ENCODE measurements at places on chromosomes 5 and 9.

- DNase-seq, result peak; percentile 5
These were observed 61.8 kb downstream of the COX7C start for GRCh38 chr5:86679529-86679928.

DNA sequence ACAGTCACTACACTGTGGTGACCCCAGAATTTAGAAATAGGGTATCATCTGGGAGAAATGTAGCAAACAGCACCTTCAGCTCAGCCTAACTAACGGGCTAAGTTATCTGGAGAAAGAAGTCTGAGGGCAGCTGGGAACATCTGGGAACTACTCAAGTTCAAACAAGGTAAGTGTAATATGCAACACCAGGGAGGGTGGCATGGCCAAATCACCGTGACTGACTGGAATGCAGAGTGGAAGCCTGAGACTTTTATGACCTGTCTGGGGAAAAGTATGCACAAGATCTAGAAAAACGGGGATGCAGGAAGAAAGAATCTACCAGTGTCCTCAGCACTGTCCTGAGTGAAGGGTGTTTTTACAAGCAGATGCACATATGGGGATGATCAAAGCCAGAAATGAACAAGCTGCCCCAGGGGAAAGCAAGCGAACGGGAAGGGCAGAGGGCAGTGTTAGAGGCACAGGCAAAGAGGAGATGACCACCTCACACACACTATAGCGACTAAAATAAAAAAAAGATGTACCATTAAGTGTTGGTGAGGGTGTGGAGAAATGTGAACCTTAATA is 59.9 kb downstream of the SERINC5 start:
- DNase-seq, result no peak

DNA sequence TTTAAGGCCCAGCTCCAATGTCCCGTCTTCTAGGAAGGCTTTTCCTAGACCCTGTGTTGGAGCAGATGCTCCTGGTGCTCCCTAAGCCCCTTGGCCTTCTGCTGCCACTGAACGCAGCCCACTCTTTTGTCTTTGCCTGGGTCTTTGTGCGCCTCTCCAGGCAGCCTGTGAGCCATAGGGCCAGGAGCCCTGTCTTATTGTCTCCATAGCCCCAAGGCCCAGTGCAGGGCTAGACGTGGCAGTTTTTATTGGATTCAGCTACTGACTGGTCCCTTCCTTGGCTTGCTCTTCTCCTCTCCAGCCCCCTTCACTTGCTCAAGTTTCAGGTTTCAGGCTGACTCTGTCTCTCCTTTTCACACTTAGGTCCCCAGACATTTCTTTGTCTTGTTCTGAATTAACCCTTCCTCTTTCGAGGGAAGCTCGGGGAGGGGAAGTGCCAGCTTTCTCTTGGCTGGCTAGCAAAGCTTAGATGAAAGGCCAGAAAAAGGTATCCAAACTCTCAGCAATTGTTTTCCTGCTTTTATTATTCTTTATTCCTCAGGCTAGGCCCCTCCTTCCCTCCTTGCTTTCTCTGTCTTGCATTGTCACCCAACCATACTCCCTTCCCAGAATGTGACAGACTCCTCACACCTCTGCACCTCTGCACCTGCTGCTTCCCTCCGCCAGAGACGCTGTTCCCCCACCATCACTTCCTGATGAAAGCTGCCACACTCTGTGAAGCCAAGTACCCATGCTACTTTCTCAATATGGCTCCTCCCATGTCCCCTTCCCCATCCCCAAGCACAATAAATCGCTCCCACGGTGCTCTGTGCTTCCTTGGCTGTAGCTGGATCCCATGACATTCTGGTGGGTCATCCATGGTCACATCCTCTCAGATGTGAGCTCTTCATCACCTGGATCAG is 101.6 kb upstream of the CPEB4 start:
- no peak for DNase-seq

- no peak for DNase-seq
These were observed 45.1 kb upstream of the GLIS3 start for GRCh38 chr9:4344946-4345345.

GRCh38 chr5:58800861-58801540 is 218.1 kb downstream of the RAB3C start:
- no peak for DNase-seq

- no peak for DNase-seq
These were observed 146.4 kb upstream of the PPP1R26 start for GRCh38 chr9:135332979-135333748.

- no peak for DNase-seq
These were observed 1542.2 kb upstream of the CDH9 start for GRCh38 chr5:28580616-28581015.

DNA sequence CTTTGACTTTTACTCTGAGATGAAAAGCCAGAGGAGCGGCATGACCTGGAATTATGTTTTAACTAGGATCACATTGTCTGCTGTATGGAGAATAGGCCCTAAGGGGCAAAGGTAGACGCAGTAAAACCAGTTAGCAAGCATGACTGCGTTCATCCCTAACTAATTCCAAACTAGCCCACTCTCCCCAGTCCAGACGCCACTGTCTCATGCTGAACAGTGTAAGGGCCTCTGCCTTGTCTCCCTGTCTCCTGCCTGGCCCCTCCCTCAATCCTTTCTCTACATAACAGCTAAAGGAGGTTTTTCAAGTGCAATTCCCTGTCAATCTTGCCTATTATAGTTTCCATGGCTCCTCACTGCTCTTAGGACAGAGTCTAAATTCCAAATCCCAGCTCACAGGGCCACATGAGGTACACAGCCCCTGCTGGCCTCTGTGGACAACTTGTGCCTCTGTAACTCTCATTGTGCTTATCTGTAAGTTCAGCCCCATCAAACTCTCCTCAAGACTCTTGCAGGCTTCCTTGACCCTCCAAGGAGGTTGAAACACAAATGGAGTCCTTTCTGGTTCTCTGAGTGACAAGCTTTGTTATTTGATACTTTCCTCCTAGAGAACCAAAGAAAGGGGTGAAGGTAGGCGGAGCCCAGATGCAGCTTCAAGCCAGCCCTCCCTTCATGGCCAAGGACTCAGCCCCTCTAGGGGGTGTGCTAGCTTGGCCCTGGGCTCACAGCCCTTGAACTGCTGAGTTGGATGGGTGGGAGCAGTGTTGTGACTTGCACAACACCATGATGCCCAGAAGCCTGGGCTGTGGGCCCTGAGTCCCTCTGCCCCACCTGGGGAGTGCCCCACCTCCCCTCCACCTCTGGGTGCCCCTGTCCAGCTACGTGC is 16.0 kb upstream of the SLC22A4 start:
- DNase-seq, result no peak
